ENCODE measurements at places on chromosomes 12 and 14.

- peak overlapping the region; percentile 30 for H3K27ac ChIP-seq
- peaks cover 13% of the 10 kb centered on the region for H3K4me1 ChIP-seq
- no peaks in the 10 kb centered on the region for H3K36me3 ChIP-seq
- H3K27me3 ChIP-seq, result no peaks in the 10 kb centered on the region
- DNase-seq, result no peak
Measured at GRCh38 chr12:6612247-6612646, 5.1 kb upstream of the CHD4 start.

DNA sequence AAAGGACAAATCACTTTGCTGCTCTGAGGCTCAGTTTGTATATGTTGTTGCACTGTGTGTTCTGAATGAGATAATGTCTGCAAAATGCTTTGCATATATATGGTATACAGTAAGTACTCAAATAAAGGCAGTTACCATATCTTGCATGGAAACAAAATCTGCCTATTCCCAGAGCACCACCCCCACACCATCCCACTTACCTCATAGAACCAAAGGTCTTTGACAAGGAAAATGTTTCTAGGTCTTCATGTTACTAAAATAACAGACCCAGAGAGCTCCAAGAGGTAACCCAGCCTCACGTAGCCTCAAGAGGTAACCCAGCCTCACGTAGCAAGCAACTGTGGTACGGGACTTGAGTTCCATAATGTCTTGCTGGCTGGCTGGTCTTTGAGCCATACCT lies 71.6 kb upstream of the CMKLR1 start:
- H3K27me3 ChIP-seq, result no peaks in the 10 kb centered on the region
- H3K4me3 ChIP-seq, result no peak overlapping the region
- no peaks in the 10 kb centered on the region for H3K36me3 ChIP-seq
- no peak overlapping the region for H3K27ac ChIP-seq
- no peaks in the 10 kb centered on the region for H3K4me1 ChIP-seq

DNA sequence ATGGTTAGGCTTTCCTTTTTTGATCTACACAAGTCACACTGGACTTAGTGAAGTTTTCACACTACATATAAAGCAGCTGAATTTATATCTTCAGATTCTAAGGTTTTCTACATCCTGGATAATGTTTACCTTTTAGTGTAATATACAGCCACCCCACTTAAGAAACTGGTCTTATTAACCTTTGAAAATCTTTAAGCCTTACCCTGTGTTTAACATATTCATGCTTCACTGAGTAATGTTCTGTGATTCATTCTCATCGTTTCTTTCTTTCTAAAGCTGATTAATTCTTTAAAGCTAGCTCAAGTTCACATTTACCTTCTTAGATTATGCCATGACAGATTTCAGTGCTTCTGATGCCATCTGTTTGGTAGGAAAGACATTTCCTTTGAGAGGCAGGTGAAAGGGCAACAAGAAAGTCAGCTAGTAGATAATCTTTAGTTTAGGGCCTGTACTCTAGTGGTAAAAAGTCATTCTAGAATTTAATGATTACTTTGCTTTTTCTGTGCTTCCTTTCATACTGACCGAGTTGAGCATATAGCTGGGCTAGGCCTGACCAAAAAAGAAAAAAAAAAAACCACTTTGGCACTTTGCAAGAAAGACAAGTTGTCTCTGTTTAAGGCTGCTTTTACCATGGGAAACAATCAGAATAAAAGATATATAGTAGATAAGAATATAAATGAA lies 690.9 kb upstream of the FBXO33 start:
- H3K4me3 ChIP-seq, result no peak overlapping the region
- no peak overlapping the region for H3K27ac ChIP-seq
- H3K36me3 ChIP-seq, result no peaks in the 10 kb centered on the region
- DNase-seq, result no peak
- H3K27me3 ChIP-seq, result no peaks in the 10 kb centered on the region

DNA sequence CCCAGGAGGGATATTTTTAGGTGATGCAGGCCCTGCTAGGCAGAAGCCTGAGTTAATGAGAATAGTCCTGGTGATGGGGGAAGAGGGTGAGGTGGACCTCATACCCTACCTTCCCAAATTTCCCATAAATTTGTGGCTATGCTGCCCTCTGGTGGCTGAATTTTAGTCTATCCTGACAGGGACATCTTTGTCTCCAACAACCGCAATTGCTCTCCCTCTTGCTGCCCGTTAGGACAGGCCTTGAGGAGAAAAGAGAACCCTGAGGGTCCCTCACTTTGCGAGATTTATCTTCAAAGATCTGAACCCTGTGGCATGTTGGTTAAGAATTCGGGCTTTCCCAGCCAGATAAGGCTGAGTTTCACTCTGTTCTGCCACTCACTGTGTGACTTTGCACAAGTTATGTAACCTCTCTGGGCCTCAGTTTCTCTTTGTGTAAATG lies 9.8 kb upstream of the ZNF385A start:
- no peak overlapping the region for H3K27ac ChIP-seq
- DNase-seq, result no peak
- peaks cover 7% of the 10 kb centered on the region for H3K36me3 ChIP-seq

DNA sequence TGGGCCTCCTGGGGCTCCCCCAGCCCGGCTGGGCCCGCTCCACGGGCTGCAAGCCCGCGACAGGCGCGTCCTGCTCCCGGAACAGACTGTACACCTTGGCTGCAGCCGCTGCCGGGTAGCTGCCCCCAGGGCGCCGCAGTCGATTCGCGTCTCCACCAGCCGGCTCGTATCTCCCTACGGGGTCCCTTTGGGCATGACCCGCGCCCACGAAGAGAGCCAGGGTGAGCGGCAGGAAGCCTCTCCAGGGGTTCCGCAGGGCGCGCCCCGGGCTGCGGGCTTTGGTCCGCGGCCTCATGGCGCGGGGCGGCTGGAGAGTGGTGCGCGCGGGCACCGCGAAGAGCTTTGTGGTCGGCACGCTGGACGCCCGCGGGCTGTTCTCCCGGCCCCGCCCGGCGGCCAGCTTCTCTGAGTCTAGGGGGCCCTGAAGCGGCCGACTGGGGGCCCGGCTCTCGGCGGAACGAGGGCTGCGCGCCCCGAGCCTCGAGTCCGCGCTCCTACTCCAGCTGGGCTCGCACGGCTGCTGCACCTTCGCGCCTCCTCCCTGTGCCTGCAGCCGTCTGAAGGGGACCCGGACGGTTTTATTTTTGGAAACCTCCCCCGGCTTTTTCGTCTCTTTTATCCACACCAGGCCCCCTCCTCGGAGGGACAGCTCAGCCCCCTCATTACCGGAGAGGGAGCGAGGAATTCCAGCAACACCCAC lies at the start of gene LTBP2:
TSS of gene LTBP2 (minus strand) at position 588 of the 700 bp plus-strand sequence. CDS start at position 295, 293 bp downstream.
- no peak within 1 kb of the TSS for H3K27ac ChIP-seq
- peaks cover 21% of the 10 kb centered on the region for H3K4me1 ChIP-seq
- no peaks in the 10 kb centered on the region for H3K36me3 ChIP-seq
- H3K4me3 ChIP-seq, result peak within 1 kb of the TSS; percentile 84
- H3K27me3 ChIP-seq, result no peaks in the 10 kb centered on the region
- DNase-seq, result no peak

GRCh38 chr12:46177025-46177424 lies 91.8 kb downstream of the SLC38A1 start:
- H3K4me1 ChIP-seq, result no peaks in the 10 kb centered on the region
- no peak overlapping the region for H3K4me3 ChIP-seq
- H3K27ac ChIP-seq, result no peak overlapping the region
- no peaks in the 10 kb centered on the region for H3K27me3 ChIP-seq
- no peak for DNase-seq

DNA sequence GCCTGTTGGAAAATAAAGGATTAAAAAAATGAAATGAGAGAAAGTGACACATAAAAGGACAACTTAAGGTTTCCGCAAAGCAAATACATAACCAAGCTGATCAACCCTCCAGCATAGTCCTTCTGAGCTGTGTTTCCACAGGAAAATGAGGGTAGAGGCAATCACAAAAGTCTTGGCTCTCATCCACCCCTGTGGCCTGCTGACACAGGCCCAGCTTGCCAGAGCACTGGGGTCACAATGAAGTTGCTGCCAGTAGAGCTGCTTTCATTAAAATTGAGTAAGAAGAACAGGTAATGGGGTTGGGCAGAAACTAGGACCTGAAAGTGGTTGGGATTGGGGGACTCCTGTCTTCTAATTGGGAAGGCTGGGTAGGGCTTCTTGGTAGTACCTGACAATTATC lies 65.9 kb downstream of the RERG start:
- H3K36me3 ChIP-seq, result no peaks in the 10 kb centered on the region
- no peaks in the 10 kb centered on the region for H3K4me1 ChIP-seq
- no peak overlapping the region for H3K27ac ChIP-seq
- DNase-seq, result peak; percentile 12
- no peak overlapping the region for H3K4me3 ChIP-seq
- H3K27me3 ChIP-seq, result no peaks in the 10 kb centered on the region

GRCh38 chr12:55698241-55698955 lies 9.3 kb downstream of the ITGA7 start:
- H3K4me3 ChIP-seq, result no peak overlapping the region
- no peaks in the 10 kb centered on the region for H3K27me3 ChIP-seq
- no peaks in the 10 kb centered on the region for H3K36me3 ChIP-seq
- H3K27ac ChIP-seq, result peak overlapping the region; percentile 92

GRCh38 chr14:24398293-24398652 lies 530 bp upstream of the NYNRIN start:
- H3K27ac ChIP-seq, result peak overlapping the region; percentile 25
- no peaks in the 10 kb centered on the region for H3K36me3 ChIP-seq
- DNase-seq, result no peak
- no peaks in the 10 kb centered on the region for H3K27me3 ChIP-seq

GRCh38 chr12:101027200-101027599 lies 182.8 kb downstream of the SLC5A8 start:
- H3K27ac ChIP-seq, result no peak overlapping the region
- H3K36me3 ChIP-seq, result no peaks in the 10 kb centered on the region
- DNase-seq, result no peak

DNA sequence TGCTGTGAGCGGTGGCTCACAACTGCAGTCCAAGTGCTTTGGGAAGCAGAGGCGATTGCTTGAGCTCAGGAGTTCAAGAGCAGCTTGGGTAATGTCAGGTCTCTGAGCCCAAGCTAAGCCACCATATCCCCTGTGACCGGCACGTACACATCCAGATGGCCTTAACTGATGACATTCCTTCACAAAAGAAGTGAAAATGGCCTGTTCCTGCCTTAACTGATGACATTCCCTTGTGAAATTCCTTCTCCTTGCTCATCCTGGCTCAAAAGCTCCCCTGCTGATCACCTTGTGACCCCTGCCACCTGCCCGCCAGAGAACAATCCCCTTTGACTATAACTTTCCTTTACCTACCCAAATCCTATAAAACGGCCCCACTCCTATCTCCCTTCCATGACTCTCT lies 48.6 kb downstream of the SLC25A47 start:
- H3K4me3 ChIP-seq, result peak overlapping the region; percentile 89
- no peak for DNase-seq
- H3K27me3 ChIP-seq, result no peaks in the 10 kb centered on the region
- H3K4me1 ChIP-seq, result peaks cover 10% of the 10 kb centered on the region
- peaks cover 33% of the 10 kb centered on the region for H3K36me3 ChIP-seq

- no peak for DNase-seq
- peaks cover 6% of the 10 kb centered on the region for H3K36me3 ChIP-seq
- H3K27me3 ChIP-seq, result no peaks in the 10 kb centered on the region
Measured at GRCh38 chr12:113276306-113276705, 55.0 kb downstream of the TPCN1 start.

- peaks cover 100% of the 10 kb centered on the region for H3K36me3 ChIP-seq
- no peaks in the 10 kb centered on the region for H3K4me1 ChIP-seq
- DNase-seq, result no peak
- H3K4me3 ChIP-seq, result no peak overlapping the region
- H3K27me3 ChIP-seq, result no peaks in the 10 kb centered on the region
Measured at GRCh38 chr12:112194601-112195247, 69.4 kb downstream of the TRAFD1 start.

GRCh38 chr12:26198742-26199141 lies 3.4 kb downstream of the SSPN start:
- no peaks in the 10 kb centered on the region for H3K36me3 ChIP-seq
- no peaks in the 10 kb centered on the region for H3K27me3 ChIP-seq

DNA sequence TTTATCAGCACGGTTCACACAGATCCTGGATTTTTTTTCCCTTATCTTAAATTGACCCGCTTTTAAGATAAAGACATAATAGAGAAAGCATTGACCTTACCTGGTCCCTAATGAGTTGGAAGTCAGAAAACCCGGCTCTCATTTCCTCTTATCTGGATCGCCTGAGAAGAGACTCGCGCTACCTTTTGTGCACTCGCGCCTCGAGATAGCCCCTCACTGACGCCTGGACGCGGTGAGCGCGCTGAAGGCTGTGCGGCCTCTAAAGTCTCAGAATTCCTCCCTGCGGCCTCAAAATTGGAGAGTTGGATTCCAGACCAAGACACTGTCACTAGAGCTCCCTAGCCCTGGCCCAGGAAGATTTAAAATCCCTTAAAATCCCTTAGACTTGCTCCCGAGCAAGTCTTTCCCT lies 7.0 kb downstream of the NKX2-1 start:
- peaks cover 4% of the 10 kb centered on the region for H3K4me1 ChIP-seq
- peaks cover 57% of the 10 kb centered on the region for H3K27me3 ChIP-seq
- no peak for DNase-seq
- H3K4me3 ChIP-seq, result no peak overlapping the region
- no peak overlapping the region for H3K27ac ChIP-seq

- no peaks in the 10 kb centered on the region for H3K36me3 ChIP-seq
- H3K27me3 ChIP-seq, result no peaks in the 10 kb centered on the region
- H3K4me3 ChIP-seq, result no peak overlapping the region
- DNase-seq, result no peak
- no peaks in the 10 kb centered on the region for H3K4me1 ChIP-seq
Measured at GRCh38 chr14:33229269-33229929, 290.7 kb downstream of the NPAS3 start.

GRCh38 chr14:105414456-105415371 lies 4.9 kb upstream of the MTA1 start:
- peak overlapping the region; percentile 81 for H3K27ac ChIP-seq
- H3K27me3 ChIP-seq, result no peaks in the 10 kb centered on the region
- DNase-seq, result peak; percentile 94
- peaks cover 23% of the 10 kb centered on the region for H3K4me1 ChIP-seq

DNA sequence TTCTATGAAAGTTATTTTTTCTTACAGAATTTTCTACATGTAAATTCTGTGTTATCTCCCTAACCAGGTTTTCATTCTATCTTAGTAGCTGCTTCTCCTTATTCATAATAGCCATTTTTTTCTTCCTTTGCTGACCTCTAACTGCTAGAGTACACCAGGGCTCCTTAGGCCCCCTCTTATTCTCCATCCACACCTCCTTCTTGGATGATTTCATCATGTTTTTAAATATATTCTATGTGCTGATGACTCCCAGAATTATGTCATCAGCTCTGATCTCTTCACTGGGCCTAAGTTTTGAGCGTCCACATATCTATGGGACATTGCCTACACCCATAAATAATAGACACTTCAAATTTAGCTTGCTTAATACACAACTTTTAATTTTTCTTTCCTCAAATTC lies 721.5 kb downstream of the SLC16A7 start:
- DNase-seq, result no peak
- H3K27me3 ChIP-seq, result no peaks in the 10 kb centered on the region
- no peaks in the 10 kb centered on the region for H3K4me1 ChIP-seq
- H3K4me3 ChIP-seq, result no peak overlapping the region
- H3K27ac ChIP-seq, result no peak overlapping the region
- no peaks in the 10 kb centered on the region for H3K36me3 ChIP-seq

GRCh38 chr12:5247144-5247543 lies 184.8 kb upstream of the NTF3 start:
- DNase-seq, result no peak
- no peak overlapping the region for H3K27ac ChIP-seq
- H3K36me3 ChIP-seq, result no peaks in the 10 kb centered on the region

Data from psoas muscle (tissue), 8 donors.